ENCODE measurements at places on chromosomes 4 and X.

DNA sequence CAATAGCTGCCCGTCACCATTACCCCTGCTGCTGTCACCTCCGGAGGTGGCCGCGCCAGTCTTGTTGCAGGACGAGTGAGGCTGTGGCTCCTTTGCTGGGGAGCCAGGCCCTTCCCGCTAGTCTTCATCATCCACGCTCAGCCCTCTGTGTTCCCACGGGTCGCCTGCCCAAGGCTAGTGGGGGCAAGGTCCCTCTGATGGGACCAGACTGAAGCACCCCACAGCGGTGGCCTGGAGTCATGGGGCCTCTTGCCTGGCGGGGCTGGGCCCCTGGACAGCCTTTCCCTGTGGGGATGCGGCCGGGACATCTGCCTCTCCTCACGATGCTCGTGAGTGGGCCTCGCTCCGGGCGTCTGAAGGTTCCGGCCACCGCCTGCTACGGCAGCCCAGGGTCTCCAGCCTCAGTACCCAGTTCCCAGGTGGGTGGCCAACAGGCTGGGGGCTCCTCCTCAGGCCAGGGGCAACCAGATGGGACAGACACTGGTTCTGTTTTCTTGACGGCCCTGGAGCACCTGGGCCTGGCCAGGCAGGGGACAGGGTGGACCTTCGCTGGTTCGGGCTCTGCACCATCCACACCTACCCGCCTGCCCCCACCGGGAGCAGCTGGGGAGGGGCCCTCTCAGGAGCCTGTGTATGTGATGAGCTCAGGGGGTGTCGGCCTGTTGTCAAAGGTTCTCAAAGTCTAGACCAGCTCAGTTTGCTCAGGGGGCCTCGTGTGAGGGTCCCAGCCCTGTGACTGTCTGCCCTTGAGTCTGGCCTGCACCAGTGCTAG, 32.3 kb downstream of the DOK7 start:
- no peak for DNase-seq

DNA sequence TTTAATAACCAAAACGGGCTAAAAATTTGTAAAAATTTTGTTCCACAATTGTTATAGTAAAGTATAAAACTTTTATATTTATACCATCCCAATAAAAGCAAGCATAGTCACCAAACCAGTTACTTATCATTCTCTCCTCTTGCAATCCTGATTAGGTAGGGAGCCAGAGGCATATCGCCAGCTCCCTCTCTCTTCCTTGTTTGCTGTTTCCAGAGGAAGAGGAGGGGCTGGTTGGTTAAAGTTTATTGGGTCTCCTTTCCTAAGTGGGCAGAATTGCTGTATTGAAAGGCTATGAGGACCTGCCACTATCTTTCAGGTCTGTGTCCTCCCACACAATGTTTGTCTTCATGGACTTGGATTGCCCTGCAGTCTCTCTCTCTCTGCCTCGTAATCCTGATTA, 29.6 kb upstream of the BBS12 start:
- DNase-seq: no peak

- no peak for DNase-seq
These were observed 1498.0 kb downstream of the STIM2 start for GRCh38 chr4:28358606-28359005.

- no peak for DNase-seq
These were observed 618.8 kb upstream of the GRID2 start for GRCh38 chr4:91684955-91685354.

- DNase-seq: no peak
These were observed 15.5 kb downstream of the SLC10A7 start for GRCh38 chr4:146506272-146506671.

DNA sequence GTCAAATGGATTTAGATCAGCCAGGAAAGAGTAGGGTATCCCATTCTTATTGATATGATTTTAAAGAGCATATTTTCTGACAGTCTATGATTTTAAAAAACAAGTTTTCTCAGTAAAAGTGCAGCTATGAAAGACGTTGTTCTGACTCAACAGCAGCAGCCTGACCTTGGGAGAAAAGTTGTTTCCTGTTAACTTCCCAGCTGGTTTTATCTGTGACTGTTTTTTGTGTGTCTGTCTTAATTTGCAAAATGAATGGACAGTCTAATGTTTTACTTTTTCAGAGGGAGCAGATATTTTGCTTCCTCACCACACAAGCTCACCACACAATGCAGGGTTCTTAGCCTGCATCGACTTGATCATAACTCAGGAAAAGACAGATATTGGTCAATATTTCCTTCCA, 764 bp upstream of the MTHFD2L start:
- no peak for DNase-seq

DNA sequence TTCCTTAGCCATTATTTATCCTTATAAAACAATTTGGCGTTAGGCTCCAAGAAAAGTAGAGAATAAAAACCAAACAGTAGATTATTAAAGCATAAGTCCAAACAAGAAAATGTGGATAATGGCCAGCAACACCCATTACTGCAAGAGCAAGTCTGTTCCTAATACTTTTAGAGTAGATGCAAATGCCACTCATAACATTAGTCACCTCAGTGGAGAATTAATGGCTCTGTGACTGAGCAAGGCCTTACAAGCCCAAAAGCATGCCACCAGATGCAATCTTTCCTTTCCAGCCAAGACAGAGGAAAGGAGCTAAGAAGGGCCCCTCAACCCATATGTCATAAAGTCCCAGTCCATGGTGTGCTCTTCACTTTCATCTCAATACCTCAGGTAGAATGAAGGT, 373.8 kb downstream of the OPHN1 start:
- no peak for DNase-seq

GRCh38 chrX:15804563-15804962, 14.3 kb downstream of the ZRSR2 start:
- DNase-seq: no peak

- DNase-seq: no peak
These were observed 69.9 kb downstream of the USP38 start for GRCh38 chr4:143254491-143255226.

All from psoas muscle (tissue), 8 donors.